ENCODE measurements at places on chromosomes 12 and 14. TPM values are rescaled to one million over a fixed set of nuclear protein-coding genes. Genes with fewer than 3 reads are reported as not detected.

Gene CLMN
- 2.5 TPM for total RNA-seq

Gene MYL2
- not detected for total RNA-seq

Gene DDX23
- total RNA-seq = 98.9 TPM

Gene NOS1
- not detected for total RNA-seq

Data from endothelial cell of coronary artery (primary cell).